ENCODE measurements at places on chromosomes 12 and 14. TPM values are rescaled to one million over a fixed set of nuclear protein-coding genes. Genes with fewer than 3 reads are reported as not detected.

- DNase-seq, result no peak
These were observed 398.3 kb downstream of the BCAT1 start for GRCh38 chr12:24550609-24551008.

Gene OR4K13
- total RNA-seq, result not detected

Gene MMP19
- total RNA-seq, result 17.8 TPM

Gene NOVA1
- total RNA-seq, result 1.1 TPM
